SJCRH30 (cell line): ENCODE measurements at places on chromosomes 11 and 22. TPM values are rescaled to one million over a fixed set of nuclear protein-coding genes. Genes with fewer than 3 reads are reported as not detected.
A peak's percentile ranks its signal among the peaks of the same experiment; 100 is the strongest.

GRCh38 chr11:58628446-58628845 lies 6.0 kb downstream of the CNTF start:
- no peak for DNase-seq

DNA sequence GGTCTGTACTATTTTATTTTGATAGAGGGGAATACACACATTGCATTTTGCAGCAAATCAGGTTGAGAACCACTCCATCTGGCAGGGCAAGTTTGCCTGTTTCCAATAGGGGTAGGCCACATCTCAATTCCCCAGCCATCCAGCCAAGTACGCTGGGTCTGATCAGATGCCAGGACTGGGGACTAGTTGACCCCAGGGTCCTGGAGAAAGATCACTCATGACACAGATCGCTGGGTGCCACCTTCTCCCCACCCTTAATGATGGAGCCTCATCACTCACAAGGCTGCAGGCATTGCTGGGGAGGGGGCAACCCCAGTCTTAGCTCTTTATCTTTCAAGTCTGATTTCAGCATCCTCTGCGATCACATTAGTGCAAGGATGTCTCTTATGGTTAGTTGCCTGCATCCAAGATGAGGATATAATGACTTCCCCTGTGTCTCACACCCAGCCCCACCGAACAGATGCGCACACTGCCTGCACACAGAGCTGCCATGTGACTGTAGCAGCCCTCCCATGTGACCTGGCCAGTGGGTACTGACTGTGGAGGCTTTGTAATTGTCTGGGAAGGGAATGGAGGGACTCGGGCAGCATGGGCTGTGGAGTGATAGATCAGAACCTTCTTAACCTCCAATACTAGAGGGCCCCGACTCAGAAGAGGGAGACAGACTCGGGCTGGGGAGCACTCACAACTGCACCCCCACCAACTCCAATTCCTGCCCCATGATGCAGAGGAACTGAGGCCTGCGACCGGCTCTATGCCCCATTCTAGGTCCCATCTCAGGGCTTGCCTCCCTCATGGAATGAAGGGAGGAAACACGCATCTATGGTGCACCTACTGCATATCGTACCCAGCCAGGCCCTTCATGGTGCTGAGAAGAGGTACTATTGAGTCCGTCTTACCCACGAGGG lies 155.8 kb downstream of the DSCAML1 start:
- DNase-seq = no peak

- DNase-seq = no peak
Observed at GRCh38 chr22:23197836-23198235, 17.5 kb downstream of the BCR start.

- DNase-seq = peak; percentile 86
Observed at GRCh38 chr22:37804881-37805809, 2.6 kb upstream of the GCAT start.

Gene FOXRED2
- total RNA-seq = 16.9 and 20.9 TPM in 2 replicates

- DNase-seq = no peak
Observed at GRCh38 chr11:58659910-58660570, 37.6 kb downstream of the CNTF start.

Gene C22orf42
- total RNA-seq = not detected in 2 replicates

Gene WBP2NL
- total RNA-seq = not detected in 2 replicates

- no peak for DNase-seq
Observed at GRCh38 chr11:2222451-2222850, 47.9 kb downstream of the ASCL2 start.

DNA sequence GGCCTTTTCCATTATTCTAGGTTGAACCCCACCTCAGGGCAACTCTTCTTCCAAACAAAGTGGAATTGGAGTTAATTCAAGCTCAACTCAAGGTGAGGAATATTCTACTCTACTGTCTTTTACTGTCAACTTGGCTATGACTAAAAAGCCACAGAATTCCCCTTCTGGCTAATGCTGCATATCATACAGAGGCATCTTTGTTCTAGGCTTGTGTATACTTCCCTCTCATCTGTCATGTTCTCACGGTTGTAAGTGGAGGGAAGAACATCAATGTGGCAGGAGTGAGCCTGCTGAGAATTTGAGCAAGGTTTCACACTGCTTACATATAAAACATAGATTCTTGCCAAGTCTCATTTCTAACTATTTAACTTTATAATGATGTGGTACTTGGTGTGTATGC lies 921.4 kb upstream of the CNTN5 start:
- DNase-seq = peak; percentile 56

GRCh38 chr11:93653571-93653970 lies 7.9 kb upstream of the CEP295 start:
- no peak for DNase-seq

GRCh38 chr11:83566950-83567349 lies 280.8 kb upstream of the CCDC90B start:
- DNase-seq = no peak

Gene MSANTD4
- total RNA-seq = 16.5 and 18.4 TPM in 2 replicates

Gene TH
- not detected in 2 replicates for total RNA-seq

Gene CCDC83
- total RNA-seq = not detected in 2 replicates

- no peak for DNase-seq
Observed at GRCh38 chr22:49827271-49827852, 311 bp downstream of the BRD1 start.

GRCh38 chr11:87456499-87456898 lies 418.8 kb downstream of the TMEM135 start:
- DNase-seq = no peak

Gene KCNJ11
- 4.8 and 5.9 TPM in 2 replicates for total RNA-seq

Gene VSIG10L2
- 0.02 TPM in 1 of 2 replicates, not detected in the other for total RNA-seq

DNA sequence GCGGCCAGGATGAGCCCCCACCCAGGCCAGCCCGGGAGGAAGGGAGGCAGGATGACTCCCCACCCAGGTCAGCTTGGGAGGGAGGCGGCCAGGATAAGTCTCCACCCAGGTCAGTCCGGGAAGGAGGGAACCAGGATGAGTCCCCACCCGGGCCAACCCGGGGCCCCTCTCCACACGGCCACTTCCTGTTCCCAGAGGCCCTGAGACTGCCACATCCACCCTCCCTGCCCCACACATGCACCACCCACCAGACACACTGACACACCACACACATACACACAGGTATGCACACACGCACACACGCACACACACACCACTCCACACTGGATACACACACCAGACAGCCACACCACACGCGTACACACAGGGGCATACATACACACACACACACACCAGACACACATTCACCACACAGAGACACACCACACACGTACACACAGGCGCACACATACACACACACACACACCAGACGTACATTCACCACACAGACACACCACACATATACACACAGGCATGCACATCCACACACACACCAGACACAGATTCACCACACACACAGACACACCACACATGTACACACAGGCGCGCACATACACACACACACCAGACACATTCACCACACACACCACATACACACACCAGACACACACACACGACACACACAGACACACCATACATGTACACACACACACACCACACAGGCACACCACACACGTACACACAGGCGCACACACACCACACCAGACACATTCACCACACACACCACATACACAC lies 84.9 kb upstream of the PRR5 start:
- no peak for DNase-seq

GRCh38 chr11:73949246-73949645 lies 1.6 kb upstream of the DNAJB13 start:
- DNase-seq = no peak

DNA sequence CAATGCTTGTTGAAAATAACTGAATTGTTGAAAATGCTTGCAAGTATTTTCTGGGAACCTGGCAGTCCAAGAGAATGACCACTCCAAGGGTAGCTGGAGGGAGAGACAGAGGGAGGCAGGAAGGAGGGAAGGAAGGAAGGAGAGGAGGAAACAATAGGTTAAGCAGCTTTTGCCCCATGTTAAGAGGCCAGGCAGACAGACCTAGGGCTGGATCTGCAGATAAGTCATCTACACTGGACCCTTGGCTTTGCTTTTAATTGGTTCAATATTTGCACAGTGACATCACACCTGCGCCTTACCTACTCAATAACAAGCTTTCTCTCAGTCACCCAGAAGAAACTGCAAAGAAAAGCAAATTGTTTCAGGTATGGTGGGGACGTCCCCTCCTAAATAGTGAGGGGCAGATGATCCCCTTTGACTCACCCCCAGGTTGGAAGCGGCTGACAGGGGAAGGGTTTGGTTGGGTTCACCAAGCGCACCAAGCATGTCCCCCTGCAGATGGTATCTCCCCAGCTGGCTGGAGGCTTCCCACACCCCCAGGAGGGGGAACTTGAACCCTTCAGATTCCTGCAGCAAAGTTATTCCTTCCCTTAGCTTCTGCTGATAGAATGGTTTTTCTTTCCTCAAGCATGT lies 24.3 kb downstream of the MYH9 start:
- no peak for DNase-seq

Gene CASP4
- total RNA-seq = 0.48 and 1.0 TPM in 2 replicates

Gene APOA5
- not detected in 2 replicates for total RNA-seq

- no peak for DNase-seq
Observed at GRCh38 chr11:132037956-132038355, 667.5 kb downstream of the NTM start.

- DNase-seq = no peak
Observed at GRCh38 chr11:108571001-108571400, 22.6 kb downstream of the EXPH5 start.

Gene KIRREL3
- 0.06 and 0.08 TPM in 2 replicates for total RNA-seq

Gene MRGPRF
- 0.35 and 0.51 TPM in 2 replicates for total RNA-seq

DNA sequence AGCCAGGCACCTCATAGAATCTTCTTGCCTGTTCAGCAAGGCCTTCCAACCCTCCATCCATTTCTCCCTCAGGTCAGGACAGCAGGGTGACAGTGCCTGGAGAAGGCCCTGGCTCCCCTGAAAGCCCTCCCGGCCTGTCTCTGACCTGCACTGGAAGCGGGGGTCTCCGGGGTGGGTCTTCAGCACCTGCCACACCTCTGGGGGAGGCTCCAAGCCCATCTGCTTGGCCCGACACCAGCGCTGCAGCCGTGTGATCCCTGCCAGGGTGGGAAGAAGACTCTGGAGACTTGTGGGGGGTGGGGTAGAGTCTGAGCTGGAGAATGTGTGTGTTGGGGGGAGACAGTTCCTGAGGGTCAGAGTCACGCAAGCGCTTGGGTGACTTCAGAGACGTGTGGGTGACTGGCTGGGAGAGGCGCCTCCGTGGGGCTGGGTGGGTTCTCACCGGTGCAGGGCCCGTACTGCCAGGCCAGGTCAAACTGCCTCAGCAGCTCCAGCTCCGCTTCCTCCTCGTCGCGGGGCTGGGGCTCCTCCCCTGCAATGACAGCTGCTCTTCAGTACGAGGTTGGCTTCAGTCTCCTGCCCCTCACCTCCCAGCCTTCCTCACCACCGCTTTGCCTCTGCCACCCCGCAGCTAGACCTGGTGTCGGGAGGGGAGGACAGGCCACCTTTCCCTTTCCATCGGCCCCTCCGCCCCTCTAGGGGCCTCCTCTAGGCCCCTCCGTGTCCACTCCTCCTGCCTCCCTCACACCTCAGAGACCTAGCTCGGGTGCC lies 615 bp downstream of the POLD4 start:
- no peak for DNase-seq

Gene POTEH
- total RNA-seq = not detected in 2 replicates
